Brain pericyte (primary cell): ENCODE measurements at places on chromosomes 5 and 9.

DNA sequence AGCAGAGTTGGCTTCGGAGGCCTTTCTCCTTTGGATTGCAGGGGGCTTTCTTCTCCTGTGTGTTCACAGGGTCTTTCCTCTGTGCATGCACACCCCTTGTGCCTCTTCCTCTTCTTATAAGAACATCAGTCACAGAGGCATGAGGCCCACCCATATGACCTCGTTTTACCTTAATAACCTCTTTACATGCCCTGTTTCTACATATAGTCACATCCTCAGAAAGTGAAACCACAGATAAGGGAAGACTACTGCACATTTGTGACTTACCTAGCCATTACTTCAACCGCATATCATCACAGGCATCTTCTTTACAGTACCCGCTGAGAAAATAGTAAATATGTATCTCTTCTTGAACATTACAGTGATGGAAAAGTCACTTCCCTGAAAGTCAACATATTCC lies 204.9 kb upstream of the TARS1 start:
- no peak for DNase-seq

GRCh38 chr5:59380350-59380951 lies 513.1 kb downstream of the PDE4D start:
- DNase-seq: peak; percentile 34

- peak; percentile 66 for DNase-seq
Observed at GRCh38 chr9:17005056-17005823, 129.6 kb upstream of the CNTLN start.

GRCh38 chr5:142110046-142110531 lies 1.5 kb downstream of the NDFIP1 start:
- no peak for DNase-seq
